ENCODE measurements at places on chromosomes 7 and 10. TPM values are rescaled to one million over a fixed set of nuclear protein-coding genes. Genes with fewer than 3 reads are reported as not detected.
A peak's percentile ranks its signal among the peaks of the same experiment; 100 is the strongest.

The NME8 gene
- total RNA-seq = not detected

The SLC39A12 gene
- total RNA-seq = not detected

The SPDYE9 gene
- not detected for total RNA-seq

The FGFBP3 gene
- 0.10 TPM for total RNA-seq

The FBXL13 gene
- total RNA-seq = not detected

The AGMO gene
- total RNA-seq = 49.2 TPM

The ANKRD7 gene
- not detected for total RNA-seq

- DNase-seq = no peak
These were observed 17.0 kb downstream of the CADPS2 start for GRCh38 chr7:122869260-122869659.

DNA sequence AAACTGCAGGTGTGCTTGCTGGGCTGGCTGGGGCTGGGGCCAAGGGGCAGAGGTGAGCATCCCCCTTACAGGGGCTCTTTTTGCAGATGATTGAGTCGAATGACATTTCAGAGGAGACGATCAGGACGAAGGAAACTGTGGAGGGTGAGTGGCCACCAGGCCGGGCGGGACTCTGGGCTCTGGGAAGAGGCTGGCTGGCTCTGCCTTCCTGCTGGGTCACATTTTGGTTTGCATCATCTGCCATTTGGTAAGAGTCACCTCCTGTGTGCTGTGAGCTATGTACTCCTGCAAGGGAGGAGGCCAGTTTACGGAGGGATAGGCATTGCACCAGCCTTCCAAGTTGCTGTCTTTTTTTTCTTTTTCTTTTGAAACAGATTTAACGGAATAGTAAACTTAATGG, 73.0 kb upstream of the GTF2IRD1 start:
- peak; percentile 49 for DNase-seq

- DNase-seq = no peak
These were observed 131.0 kb downstream of the ST7 start for GRCh38 chr7:117084286-117084685.

- no peak for DNase-seq
These were observed 37.7 kb upstream of the SLC26A4 start for GRCh38 chr7:107622894-107623293.

GRCh38 chr10:121959671-121960070, 15.3 kb downstream of the NSMCE4A start:
- DNase-seq = no peak

DNA sequence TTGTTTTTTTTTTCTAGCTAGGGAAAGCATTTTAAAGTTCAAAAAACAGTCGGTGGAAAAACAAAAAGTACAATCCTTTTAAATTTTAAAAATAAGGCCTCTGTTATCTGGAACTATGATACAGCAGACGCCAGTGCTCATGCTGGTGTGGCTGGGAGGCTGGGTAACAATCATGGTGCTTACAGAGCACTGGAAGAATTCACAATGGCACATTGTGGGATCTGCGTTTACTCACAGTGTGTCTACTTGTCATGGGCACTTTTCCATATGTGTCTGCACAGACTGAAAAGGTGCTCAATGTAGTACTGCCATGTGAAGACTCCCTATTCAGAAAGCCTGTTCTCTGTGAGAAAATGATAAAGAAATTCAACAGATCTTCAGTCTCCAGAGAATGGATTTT, 278.2 kb upstream of the IMMP2L start:
- DNase-seq = no peak

GRCh38 chr10:121240556-121240955, 357.7 kb downstream of the FGFR2 start:
- no peak for DNase-seq

- DNase-seq = no peak
These were observed 5.2 kb upstream of the MALRD1 start for GRCh38 chr10:19043431-19043830.

DNA sequence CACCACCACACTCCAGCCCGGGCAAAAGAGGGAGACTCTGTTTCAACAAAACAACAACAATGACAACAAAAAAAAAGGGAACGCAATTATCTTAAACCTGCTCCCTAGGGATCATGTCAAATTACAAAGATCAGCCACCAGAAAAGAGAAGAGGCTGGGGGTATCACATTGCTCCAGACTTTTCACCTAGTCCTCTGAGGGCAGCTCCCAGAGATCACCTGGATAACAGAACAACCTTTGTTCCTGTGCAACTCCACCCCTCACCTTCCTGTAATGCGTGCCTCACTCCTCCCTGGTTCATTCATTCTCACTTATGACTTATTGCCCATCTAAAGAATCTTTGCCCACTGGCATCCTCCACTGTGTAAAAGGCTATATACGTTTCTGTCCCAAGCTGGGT, 31.8 kb downstream of the SVOPL start:
- no peak for DNase-seq

DNA sequence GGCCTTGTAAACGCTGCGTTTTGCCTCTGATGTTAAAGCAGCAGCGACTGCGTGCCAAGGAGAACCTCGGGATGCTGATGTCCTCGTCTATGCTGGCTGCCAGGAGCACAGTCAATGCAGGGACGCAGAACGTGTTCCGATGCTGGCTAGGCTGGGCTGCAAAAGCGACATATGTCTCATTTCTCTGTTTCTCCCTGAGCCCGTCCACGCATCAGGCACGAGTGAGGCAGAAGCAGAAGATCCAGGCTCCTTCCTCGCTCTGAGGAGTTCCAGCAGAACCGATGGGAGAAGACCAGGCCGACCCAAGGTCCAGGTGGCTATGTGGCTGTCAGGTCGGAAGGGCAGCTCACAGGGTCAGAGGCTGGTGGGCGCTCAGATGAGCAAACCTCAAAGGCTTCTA, 3.7 kb upstream of the FOXL3 start:
- DNase-seq = no peak

GRCh38 chr10:124824507-124824906, 22.9 kb downstream of the ABRAXAS2 start:
- DNase-seq = no peak

DNA sequence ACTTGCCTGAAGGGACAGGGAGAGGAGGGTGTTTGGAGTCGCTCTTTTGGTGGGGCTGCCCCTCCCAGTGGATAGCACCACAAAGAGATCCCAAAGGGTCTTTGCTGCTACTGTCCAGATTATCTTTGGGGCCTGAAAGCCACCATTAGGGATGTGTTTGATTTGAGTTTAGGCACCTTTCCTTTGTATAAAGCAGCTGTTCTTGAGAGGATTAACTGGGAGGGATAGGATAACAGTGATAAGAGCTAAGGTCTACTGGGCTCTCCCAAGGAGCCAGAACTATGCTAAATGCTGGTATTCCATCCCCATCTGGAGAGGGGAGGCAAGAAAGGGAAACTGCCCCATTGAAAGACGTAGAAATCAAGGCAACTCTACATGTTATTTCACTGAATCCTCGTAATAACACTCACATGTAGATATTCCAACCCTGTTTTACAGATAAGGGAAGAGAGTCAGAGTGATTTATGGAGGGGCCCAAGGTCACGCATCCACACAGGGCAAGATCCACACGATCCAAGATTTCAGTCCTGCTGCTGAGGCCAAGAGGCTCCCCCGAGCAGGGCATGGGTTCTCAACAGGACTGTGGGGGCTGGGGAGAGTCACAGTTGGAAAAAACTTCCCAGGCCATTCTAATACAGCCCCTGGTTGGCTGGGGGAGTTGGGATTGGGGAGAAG, 11.1 kb upstream of the TCF7L2 start:
- DNase-seq = no peak

DNA sequence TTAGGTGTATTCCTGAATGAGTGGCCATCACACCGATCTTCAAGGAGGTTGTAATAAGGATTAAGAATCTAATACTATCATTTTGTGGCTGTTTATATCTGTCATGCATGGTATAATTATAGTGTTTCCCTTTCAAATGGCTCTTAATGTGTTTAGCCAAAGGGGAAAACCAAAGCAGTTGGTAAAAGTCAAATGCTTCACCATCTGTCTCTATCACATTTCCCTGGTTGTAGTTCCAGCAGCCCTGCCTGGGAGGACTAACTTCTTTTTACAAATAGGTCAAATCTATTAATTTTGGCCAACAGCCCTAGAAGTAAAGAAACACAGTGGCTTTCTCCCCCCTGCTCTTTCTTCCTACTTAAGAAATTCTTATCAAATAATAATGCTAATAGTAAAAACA, 56.7 kb downstream of the ZNF365 start:
- DNase-seq = no peak

DNA sequence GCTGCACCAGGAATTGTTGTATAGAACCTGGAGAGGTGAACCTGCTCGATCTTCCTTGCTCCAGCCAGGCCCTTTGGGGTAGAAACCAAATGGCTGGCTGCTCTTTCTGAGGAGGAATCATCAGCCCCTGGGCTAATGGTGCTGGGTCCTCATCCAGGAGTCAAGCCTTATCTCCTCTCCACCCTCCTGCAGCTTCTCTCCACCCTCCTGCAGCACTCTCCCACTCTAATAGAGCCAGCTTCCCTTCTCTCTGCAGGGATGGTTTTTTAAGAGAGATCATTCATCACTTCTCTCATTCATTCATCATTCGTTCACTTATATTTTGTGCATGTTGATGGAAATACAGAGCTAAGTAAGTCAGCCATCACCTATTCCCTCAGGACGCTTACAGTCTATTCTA, 103.5 kb downstream of the XPNPEP1 start:
- DNase-seq = no peak

GRCh38 chr10:88853155-88853881, 1.7 kb upstream of the ANKRD22 start:
- DNase-seq = no peak

DNA sequence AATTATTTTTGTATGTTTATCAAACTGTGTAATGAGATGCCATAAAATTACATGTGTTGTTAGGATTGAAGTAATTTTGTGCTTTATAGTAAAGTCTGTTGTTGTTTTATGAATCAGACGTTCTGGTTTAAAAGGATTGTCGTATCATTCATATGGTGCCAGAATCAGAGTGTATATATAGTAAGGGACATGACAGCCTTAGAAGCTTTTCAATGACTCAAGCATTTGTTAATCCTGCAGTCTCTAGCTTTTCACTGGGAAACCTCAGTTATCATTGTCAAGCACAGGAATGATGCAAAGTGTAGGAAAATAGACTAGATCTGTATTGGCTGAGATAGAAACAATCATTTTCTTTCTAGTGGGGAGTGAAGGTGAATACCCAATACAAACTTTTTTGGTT, 57.5 kb downstream of the TRRAP start:
- DNase-seq = no peak

- no peak for DNase-seq
These were observed 152.6 kb upstream of the KLF14 start for GRCh38 chr7:130886438-130887135.
